Fibroblast of skin of abdomen (primary cell): ENCODE measurements at places on chromosomes 6 and 20.

DNA sequence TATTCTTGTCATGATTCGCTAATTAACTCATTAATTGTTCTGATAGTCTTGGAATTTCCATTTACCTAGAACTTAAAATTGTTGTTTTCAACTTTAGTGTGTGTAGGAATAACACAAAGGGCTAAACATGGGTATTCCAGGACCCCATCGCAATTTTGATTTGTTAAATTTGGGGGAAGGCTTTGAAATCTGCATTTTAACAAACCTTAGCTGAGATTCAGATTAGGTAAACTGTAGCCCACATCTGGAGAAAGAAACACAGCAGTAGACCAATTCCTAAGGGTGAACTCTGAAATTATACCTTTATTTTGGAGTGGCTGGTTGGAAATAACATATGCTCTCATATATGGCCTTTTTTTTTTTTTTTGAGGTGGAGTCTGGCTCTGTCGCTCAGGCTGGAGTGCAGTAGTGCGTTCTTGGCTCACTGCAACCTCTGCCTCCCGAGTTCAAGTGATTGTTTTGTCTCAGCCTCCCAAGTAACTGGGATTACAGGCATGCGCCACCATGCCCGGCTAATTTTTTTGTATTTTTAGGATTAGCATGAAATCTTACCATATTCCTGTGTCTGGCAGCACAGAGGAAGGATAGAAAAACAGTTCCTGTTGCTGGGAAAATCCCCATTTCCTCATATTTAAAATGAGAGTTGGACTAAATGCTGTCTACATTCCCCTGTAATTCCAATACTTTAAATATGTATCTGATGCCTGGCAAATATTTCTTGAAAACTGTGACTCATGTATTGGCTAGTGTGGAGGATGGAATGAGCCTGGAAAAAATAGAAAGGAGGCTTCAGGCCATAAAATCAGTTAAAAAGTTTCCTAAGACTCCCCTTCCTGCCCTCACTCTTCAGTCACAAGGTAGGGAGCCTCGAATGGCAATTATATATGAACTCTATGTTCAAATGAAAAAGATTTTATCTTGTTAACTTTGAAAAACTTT is 96.7 kb upstream of the FAM184A start:
- peak; percentile 62 for DNase-seq

DNA sequence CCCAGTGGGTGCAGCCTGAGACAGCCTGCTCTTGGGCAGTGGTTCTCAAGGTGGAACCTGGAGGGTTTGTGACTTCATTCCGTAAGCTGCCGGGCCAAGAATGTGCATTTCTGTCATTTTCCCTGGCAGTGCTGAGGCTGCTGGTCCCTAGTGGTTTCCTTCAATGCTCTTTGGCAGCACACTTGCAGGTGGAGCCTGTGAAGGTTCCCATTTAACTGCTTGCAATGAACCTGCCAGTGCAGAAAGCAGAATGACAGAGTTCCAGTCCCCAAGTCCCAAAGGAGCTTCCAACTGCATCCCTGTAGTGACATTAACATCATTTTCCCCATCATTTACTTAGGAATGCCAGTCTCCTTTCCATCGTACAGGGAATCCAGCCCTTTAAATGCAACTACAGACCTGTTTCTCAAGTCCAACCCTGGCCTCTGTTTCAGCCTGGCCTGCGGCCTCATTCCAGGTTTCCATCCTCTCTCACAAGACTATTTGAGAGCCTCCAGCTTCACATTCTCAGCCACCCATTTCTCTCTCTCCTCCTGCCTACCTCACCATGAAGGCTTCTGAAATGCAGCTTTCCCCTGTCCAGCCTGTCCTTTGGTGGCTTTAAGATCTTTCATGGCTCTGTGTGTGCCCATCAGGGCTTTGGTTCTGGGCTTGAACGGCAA is 149.7 kb upstream of the GGTLC1 start:
- no peak for DNase-seq

- DNase-seq: no peak
These were observed 418.7 kb downstream of the CBLN4 start for GRCh38 chr20:55586610-55587009.

DNA sequence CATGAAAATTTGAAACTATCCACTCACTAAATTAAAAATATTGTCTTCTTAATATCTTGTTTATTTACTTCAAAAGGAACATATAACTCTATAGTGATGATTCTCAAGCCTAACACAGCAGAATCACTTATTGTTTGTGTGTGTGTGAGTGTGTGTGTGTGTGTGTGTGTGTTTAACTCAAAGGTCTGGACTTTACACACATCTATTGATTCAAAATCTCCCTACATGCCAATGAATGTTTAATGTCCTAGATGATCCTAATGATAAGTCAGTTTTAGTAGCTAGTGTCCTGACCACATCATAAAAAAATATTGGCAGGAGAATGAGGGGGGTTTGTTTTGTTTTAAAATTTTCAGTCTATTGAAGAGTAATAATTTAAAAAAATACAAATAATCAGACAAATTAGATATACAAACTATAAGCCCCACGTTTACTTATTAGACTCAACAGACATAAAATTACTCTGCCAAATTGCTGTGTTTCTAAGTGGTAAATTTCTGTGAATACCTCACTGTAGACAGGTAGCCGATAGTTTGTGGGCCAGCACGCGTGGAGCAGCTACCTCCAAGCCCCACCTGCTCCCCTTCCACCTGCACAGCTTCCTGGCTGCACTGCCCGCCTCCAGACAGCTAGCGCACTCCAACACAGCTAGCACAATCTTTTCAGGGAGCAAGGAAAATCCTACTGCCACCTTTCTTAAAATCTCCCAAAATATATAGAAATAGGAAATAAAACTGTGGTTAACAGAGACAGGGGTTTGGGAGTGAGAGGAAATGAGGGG is 349.6 kb downstream of the PKHD1 start:
- DNase-seq: no peak

DNA sequence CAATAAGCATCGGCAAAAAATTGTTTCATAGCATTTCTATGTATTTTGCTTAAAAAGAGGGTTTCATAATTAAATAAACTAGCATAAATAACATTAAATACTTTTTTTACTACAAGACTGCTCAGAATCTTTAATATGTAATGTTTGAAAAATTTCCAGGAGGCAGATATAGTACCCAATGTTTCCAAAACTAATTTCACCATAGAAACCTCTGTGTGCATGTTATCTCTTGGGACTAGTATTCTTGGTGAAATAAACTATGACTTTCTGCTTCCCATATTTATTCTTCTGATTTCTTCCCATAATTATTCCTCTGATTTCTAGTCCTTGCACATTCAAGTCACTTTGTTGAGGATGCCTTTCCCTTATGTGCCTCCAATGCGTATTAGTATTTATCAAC is 94.5 kb downstream of the PTPRK start:
- DNase-seq: no peak

DNA sequence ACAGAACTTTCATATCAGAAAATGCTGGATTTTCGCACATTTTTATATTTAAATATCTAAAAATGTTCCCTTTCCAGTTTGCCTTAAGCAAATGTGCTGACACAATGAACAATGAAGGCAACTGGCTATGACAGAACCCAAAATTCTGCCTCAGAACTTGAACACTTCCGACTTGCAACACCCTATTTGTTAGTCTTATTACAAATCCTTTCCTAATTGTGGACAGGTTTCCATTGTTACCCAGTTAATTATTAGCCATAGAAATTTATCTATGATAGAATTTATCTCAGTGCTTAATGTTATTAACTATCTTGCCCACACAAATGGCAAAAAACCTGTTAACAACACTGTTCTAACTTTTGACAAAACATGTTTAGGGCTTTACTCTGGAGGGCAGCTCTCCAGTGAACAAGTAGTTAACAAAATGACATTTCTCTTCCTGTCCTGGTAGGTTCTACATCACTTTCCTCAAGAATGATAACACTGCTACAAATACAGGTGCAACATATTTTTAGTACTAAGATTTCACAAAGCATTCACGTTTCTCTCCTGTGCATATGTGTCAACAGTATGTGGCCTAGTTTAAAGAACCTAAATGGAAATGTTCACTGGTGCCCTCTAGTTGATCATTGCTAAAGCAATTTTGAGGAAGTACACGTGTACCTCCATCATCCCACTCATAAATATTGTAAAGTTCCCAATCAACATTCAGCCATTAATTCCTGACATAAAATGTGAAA is 58.4 kb downstream of the HIVEP2 start:
- DNase-seq: peak; percentile 43

DNA sequence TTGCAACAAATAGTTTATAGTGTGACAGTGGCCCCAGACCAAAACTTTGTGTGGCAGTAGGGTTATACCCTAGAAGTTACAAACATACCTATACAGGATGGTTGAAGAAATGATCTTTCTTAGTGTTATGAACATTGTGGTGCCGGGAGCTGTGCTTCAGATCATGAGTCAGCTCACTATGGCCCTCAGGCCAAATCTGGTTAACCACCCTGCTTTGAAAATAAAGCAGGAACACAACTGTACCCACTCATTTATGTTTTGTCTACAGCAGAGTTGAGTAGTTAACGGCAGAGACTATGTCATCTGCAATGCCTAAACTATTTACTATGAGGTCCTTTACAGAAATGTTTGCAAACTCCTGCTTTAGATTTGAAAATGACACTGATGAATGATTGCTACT is 24.3 kb downstream of the AKAP7 start:
- DNase-seq: peak; percentile 40

DNA sequence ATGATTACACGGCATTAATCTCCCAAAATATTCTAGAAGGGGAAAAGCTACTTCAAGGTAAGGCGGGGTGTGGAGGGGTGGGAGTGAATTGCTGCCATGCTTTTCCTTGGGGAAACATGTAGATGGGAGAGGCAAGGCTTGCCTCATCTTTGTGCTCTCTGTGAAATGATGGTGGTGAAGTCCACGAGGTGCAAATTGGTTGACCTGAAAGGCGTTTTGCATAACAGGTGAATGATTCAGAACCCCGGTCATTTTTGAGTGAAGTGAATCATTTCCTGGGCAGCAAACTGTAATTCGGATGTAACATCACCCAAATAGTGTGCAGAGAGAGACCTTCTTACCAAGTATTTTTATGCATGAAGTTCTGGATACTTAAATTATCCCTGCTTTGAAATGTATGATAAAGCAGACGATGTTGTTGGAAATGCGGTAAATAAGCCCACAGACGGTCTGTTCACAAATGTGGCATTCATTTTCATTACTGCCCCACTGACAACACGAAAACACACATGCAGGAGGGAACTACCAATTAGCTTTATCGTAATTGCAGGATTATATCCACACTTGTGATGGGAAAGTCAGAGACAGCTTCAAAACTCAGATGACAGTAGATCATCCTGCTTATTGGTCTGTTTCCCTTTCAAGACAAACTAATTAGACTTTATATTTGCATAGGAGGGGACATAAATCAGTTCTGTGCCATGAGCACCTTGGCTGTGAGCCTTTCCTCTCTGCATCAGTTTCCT is 3.0 kb downstream of the CDH4 start:
- peak; percentile 43 for DNase-seq

DNA sequence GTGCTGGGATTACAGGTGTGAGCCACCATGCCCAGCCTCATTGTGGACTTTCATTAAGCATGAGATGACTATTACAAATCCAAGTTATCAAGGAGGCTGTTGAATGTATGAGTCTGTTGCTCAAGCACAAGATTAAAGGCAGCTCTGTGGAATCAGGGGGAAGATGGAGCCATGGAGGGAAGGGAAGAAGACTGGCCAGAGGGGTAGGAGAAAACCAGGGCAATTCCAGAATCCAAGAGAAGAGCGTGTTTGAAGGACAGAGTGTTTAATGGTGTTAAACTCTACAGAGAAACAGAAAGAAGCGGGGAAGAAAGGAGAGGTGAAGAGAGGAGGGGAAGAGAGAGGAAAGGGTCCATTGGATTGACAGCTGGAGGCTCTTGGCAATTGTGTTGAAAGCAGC is 49.8 kb upstream of the TTPAL start:
- no peak for DNase-seq

DNA sequence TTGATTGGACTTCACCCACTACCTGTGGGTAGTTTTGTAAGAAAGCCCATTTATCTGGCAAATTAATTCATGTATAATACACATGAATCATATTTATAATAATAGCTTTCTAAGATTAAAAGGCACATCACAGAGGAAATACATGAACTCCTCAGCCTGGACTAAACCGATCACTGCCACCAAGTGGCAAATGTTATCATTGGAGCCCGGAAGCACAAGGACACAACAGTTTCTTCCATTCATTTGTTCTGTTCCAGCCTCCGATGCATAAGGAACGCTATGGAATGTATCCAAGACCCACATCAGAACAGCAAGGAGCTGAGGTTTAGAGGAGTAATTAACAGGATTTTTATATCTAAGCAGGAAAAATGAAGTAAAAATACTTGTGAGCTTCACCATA is 13.9 kb upstream of the IPCEF1 start:
- peak; percentile 52 for DNase-seq

- DNase-seq: peak; percentile 74
These were observed 19.5 kb upstream of the IER3 start for GRCh38 chr6:30763618-30764489.

DNA sequence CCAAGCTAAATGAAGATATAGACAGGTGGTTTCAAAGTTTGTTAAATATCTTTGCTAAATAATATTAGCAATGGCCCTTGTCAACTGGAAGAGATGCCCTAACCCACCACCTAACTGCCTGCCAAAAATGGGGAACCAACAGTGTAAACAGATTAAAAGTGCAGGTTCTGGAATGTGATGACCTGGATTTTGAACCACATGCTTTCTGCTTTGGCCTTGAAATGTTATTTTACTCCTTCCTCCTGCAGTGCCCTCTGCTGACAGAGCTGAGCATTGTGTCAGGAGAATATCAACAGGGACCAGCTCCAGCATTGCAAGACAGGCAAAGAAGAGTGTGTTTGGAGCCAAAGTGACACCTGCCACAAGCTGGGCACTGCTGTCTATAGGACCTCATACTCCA is 226.6 kb downstream of the MYLK4 start:
- DNase-seq: no peak

GRCh38 chr6:33848484-33848883 is 44.7 kb upstream of the MLN start:
- DNase-seq: no peak

- DNase-seq: no peak
These were observed 2.5 kb upstream of the OGFR start for GRCh38 chr20:62802026-62802712.

GRCh38 chr6:100554228-100554627 is 89.5 kb upstream of the SIM1 start:
- DNase-seq: no peak

DNA sequence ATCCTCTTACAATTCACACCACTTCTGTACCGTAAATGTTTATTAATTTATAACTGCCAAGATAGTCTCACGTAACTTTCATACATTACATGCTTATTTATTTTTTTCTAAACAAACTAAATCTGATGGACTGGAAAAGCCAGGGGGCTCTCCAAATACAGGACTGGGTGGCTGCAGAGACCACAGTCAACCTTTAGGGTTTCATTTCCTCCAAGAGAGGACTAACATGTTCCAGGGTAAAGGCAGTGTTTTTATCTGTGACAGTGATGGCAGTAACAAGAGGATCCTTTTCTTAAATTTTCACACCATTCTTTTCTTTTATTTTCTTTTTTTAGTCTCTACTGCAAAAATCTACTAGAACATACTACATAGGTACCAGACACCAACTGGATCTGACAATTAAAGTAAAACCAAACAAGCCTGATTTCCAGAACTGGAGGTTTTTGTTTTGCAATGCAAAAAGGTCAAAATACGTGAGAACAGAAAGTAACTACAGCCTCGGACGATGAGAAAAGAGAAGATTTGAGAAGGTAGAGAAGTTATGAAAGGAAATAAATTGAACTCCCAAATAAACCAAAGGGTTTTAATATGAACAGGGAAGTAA is 1.2 kb downstream of the LMBRD1 start:
- DNase-seq: no peak

GRCh38 chr6:13288481-13288880 is 39.9 kb downstream of the TBC1D7 start:
- DNase-seq: no peak

- DNase-seq: no peak
These were observed 10.4 kb upstream of the PLCB1 start for GRCh38 chr20:8121666-8122065.

- no peak for DNase-seq
These were observed 262.5 kb downstream of the BTBD3 start for GRCh38 chr20:12180107-12180661.
